Esophagus squamous epithelium (tissue), 5 donors: ENCODE measurements at places on chromosomes 1 and 21.

- no peak for DNase-seq
Measured at GRCh38 chr1:24263211-24263610, 55.9 kb upstream of the GRHL3 start.

DNA sequence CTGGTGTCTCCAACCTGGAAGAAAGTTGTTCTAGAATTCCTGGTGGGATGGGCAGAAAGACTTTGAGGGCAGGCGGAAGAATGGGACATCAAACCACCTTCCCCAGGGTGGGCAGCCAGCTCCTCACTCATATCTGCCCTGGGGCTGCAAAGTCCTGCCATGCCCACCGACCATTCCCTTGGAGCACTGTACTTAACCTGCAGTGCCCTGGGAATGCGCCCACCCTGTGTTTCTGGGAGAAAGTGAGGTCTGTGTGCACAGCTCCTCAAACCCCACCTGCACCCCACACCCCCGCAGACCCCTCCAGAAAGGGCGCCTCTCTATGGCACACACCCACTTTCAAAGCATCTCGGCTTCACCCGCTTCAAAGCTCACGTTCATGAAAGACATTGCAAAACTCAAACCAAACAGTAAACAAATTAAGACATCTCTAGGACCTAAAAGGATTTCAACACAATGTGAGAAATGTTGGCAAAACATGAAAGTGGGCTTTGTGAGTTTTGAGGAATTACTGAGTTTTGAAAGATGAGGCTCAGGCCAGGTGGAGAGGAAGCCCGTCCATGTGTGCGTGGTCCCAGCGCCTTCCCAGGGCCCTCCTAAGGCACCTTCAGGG is 25.1 kb downstream of the KRTAP10-1 start:
- DNase-seq = no peak

DNA sequence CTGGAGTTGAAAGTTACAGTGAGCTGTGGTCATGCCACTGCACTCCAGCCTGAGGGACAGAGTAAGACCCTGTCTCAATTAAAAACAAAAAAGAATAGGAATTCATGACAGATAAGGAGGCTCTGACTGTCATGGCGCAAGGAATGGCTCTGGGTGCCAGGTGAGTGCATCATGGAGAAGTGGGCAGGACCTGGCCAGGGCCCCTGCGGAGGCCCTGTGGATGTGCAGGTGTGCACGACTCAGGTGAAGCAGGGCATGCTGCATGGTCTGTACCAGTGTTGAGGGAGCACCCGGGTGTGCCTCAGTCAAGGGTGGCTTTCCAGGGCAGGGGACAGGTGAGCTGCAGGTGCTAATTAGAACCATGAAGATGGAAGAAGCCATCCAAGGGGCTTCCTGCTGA is 14.0 kb downstream of the SLC1A7 start:
- DNase-seq = no peak

DNA sequence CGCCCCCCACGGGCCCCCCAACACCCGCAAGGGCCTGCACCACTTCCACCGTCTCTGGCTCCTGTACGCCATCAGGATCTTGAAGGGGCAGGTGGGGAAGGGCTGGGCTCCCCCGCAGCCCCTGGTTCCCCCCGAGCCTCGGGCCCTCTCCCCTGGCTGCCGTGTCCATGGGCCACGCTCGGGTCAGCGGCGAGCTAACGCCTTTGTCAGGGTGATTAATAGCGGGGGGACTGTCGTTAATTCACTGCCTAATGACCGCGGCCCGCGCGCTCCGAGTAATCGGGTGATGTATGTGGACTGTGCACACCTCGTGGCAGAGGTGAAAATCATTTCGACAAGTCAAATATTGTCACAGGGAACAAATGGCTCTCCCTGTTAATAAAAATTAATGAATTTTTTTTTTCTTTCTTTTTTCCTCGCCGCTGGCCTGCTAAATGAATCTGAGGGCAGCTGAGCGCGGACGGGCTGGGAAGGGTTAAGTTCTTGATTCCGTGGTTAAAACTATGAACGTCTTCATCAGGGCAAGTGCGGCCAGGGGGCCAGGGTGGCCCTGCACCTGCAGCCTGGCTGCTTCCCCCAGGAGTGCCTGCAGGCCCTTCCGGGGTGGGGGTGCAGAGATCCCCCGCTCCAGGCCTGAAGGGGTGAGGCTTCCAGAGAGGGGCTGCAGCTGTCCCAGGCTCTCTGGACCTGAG is 100.8 kb downstream of the PRDM16 start:
- no peak for DNase-seq

DNA sequence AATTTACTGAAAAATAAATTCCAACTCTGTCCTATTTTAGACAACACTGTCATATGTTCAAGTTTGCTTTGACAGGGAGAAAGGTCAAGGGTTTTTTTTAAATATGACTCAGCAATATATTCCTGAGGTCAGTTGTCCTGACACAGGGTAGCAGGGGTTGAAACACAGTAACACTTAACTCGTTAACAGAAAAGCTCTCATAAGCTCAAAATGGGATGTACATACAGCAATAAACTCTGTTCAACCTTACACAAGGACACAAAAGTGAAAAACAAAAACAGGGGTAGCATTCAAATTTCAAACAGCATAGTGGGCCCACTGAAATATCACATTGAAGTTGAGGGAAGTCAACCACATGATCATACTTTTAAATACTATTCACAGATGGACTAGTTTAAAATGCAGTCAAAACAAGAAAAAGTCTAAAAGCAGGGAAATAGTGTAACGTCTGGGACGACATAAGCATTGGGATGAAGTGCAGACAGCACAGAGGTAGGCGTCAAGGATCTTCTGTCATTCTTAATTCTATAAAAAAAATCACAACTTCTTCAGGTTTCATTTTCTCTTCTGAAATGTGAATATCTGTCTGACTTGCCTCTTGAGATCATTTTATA is 89.9 kb downstream of the SLC44A5 start:
- no peak for DNase-seq

- no peak for DNase-seq
Measured at GRCh38 chr1:7646981-7647901, 123.9 kb upstream of the VAMP3 start.

GRCh38 chr1:160707236-160708064 is 4.2 kb downstream of the CD48 start:
- DNase-seq = no peak

GRCh38 chr1:248155927-248156326 is 11.0 kb downstream of the OR2M5 start:
- DNase-seq = no peak

DNA sequence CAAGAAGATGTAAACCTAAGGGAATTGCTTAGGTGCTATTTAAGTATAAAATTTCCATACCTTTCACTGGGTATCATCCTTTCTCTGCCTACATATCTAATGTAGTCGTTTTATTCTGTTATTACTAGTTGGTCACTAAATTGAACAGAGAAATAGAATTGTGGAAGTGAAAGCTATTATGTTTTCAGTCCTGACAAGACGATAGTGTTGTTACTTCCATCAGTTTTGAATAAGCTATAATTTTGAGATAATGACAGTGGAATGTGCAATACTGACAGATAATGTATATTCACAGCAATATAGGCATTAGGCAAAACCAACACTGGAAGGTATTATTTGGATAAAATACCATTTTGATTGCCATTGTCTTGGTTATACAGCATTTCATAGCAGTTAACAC is 181.8 kb downstream of the ADGRL2 start:
- no peak for DNase-seq

DNA sequence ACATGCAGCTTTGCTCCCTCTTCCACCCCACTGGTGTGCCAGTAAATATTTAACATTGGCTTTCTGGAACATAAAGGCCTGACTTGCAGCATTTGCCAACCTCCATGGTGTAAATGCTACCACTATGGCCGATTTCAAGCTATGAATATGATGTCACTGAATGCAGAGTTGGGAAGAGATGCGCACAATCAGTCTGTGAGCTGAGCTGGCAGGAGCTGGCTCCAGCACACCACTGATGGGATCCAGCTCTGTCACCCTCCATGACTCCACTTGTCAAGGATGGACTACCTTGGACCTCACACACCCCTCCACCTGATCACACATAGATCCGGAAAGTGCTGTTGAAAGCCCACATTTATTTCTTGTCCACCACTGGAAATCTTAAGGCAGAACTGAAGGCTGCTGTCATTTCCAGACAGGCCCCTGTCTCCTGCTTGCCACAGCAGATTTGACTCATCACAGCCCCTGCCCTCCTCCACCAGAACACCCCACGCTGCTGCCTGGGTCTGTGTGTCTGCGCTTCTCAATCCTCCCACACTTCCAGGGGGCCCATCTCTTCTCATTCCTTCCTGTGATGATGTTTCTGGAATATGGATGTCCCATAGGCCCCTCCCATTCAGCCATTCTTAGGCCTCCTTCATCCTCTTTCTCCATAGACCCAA is 82.2 kb upstream of the BCAR3 start:
- no peak for DNase-seq

DNA sequence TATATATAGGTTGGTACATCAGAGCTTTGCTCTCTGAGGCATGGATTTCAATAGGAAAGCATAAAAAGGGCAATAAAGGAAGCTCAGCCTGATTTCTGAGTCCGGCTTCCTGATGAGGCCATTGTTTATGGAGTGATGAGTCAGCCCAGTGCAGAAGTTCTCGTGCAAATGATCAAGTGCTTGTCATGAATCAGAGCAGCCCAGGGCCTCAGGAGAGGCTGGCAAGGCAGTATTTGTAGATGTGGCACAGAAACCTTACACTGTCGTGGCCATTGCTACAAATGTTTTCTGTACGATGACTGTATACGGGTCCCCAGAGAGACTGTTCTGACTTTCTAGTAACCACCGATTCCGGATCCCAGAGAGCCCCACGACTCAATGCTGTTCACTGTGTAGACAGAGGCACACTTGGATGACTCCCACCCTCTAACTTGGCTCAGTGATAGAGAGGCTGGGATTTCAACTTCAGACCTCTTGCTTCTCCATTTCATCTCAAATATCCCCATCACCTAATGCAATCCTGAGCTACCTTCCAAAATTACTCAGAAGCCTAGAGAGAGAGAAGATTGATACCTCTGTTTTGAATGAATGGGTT is 26.8 kb downstream of the UMODL1 start:
- DNase-seq = no peak

DNA sequence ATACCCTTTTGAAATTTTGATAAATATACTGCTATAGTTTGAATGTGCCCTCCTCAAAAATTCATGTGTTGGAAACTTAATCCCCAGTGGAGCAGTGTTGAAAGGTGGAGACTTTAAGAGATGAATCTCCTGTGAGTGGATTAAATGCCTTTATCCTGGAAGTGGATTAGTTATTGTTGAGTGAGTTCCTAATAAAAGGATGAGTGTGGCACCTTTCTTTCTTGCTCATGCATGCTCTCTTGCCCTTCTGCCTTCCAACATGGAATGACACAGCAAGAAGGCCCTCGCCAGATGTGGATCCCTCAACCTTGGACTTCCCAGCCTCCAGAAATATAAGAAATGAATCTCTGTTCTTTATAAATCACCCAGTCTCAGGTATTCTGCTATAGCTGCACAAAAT is 51.8 kb downstream of the CD160 start:
- no peak for DNase-seq

DNA sequence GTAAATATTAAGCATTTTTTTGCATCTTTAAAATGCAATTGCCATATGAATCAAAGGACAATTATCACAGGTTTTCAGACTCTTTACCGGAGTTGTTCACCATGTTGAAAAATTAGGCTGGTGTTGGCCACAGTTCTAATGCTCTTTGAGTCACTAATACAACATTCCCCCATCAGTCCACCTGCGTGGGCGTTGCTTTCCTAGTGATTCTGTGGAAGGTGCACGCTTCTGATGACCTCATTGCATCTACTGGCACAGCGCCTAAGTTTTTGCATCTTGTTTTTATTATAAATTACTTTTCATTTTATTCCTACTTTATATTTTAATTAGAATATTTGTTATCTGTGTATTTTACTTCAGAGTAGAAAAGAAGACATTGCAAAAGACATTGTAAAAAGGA is 4.7 kb upstream of the F5 start:
- no peak for DNase-seq

GRCh38 chr1:216815260-216816131 is 92.3 kb upstream of the ESRRG start:
- no peak for DNase-seq

DNA sequence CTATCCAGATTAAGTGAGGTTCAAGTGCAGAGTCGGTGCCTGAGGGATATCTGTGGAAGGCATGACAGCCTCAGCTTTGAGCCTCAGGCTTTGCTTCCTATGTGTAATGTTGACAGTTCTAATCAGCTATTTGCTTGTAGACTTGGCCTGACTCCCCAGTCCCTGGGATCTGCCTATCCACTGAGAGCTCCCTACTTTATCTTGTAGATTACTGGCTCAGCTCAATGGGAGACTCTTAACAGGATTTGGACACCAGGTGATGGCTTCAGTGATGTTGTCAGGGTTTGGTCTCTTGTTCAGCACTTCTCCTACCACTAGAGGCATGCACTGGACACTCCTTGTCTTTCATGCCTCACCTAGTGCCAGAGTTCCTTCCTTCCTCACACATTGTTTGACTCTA is 126.6 kb upstream of the BEND5 start:
- no peak for DNase-seq

GRCh38 chr1:55547405-55547804 is 332.2 kb upstream of the USP24 start:
- no peak for DNase-seq

DNA sequence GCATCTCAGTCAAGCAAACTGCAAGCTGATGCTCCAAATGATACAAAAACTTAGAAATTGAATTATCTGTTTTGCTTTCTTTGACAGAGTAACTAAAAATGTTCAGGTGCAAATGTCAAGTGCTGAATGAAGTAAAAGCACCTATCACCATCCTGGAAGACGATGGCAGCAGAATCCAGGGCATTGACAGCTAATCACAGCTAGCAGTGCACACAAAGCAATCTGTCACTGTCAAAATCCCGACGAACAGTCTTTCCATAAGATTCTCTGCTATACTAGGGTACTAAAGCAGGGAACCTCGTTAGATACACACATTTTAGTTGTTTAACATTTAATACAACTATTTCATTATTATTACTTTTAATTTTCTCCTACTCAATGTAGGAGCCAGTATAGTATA is 233.3 kb downstream of the BRINP3 start:
- DNase-seq = no peak

DNA sequence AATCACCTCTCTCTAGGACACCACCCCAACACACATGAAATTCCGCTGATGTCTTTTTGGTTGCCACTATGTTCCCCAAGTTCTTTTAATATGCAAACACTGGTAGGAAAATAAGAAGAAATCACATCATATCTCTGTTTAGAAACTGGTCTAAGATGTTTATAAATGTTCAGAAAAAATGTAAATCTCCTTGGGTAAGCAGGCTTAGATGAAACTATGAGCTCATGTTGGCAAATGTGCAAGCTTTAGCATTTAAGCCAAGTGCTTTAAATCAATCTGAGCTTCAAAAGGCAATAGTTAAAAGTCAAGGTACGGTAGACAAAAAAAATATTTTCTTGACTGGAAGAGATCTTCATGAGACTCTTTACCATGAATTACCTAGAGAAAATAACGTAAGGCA is 25.2 kb upstream of the SLAMF9 start:
- DNase-seq = no peak

- DNase-seq = no peak
Measured at GRCh38 chr21:38999161-38999560, 184.1 kb downstream of the PSMG1 start.

- DNase-seq = no peak
Measured at GRCh38 chr1:180236698-180237509, 6.8 kb downstream of the LHX4 start.

GRCh38 chr1:11690397-11691301 is 861 bp upstream of the DRAXIN start:
- DNase-seq = no peak

- DNase-seq = no peak
Measured at GRCh38 chr21:34554227-34554626, 42.2 kb upstream of the KCNE1 start.

GRCh38 chr1:46285730-46286477 is 17.5 kb downstream of the LRRC41 start:
- DNase-seq = no peak

- DNase-seq = no peak
Measured at GRCh38 chr1:42956739-42957138, 1.9 kb downstream of the SLC2A1 start.
